ENCODE measurements at places on chromosomes 7 and 10.

- no peak for DNase-seq
Measured at GRCh38 chr7:158323741-158324396, 263.8 kb downstream of the PTPRN2 start.

DNA sequence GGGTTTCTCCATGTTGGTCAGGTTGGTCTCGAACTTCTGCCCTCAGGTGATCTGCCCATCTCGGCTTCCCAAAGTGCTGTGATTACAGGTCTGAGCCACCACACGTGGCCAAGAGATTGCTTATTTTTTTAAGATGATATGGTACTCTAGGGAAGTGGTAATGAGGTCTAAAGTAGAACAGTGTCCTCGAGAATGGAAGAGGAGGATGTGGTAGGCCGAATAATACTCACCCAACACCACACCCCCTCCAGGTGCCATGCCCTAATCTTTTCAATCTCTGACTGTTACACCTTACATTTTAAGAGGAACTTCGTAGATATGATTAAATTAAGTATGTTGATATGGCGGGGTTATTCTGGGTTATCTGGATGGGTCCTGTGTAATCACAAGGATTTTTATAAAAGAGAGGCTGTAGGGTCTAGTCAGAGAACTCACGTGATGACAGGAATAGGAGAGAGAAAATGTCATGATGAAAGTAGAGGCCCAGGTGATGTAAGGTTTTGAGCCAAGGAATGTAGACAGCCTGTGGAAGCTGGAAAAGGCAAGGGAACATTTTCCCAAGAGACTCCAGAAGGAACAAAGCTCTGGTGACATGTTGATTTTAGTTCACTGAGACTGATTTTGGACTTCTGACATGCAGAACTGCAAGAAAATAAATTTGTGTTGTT lies 29.5 kb downstream of the CDK13 start:
- no peak for DNase-seq

GRCh38 chr10:119496273-119496672 lies 46.2 kb downstream of the RGS10 start:
- no peak for DNase-seq

DNA sequence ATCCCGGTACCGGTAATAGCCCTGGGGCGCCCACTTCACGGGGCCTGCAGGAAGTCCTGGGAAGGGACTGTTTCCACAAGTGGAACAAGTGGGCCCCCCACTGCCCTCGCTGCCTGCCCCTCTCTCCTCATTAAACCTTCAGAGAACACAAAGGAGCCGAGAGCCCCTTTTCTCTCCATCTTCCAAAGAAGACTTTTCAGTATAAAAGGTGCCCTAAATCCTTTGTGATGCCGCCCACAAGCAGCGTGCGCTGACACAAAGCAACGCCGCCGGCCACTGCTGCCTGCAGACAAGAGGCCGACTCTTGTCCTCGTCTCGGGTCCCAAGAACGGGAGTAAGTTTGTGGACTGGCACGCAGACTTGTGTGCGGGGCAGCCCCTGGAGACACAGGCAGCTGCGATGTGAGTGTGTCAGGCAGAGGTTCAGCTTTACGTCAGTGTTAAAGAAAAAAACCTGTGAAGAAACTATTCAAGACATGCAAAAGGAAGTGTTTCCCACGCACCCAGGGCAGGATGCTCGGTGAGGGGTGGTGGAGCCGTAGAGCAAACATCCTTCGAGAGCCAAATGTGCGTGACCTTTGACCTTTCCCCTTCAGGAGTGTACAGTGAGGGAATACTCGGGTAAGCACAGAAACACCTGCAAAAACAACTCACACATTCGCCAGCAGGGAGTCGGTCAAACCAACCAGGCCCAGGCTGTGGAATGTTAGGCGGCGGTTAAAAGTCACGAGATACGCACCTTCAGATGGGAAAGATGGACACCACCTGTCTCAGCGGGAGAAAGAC lies 118.2 kb downstream of the VIPR2 start:
- no peak for DNase-seq

- no peak for DNase-seq
Measured at GRCh38 chr10:75291805-75292204, 56.0 kb upstream of the COMTD1 start.

DNA sequence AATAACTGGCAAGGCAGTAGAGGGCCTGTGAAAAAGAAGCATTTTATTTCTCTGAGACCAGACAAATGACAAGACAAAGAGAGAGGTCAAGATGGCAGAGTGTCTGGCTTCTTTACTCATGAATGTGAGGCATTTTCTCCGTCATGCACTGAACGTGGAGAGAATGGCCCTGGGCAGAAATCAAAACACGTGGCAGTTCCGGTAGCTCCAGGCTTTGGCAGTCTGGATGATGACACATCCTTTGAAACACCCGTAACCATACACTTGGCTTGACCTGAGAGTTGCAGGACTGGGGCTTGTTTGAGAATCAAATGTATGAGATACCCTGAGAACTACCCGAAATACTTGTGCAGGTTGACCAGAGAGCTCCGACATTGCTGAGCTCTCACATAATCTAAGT lies 537.6 kb downstream of the ACTR3B start:
- no peak for DNase-seq

Measured in Calu3 (cell line).